ENCODE measurements at places on chromosomes 4 and X.

- no peak for DNase-seq
Observed at GRCh38 chr4:657338-657833, 16.7 kb downstream of the ATP5ME start.

DNA sequence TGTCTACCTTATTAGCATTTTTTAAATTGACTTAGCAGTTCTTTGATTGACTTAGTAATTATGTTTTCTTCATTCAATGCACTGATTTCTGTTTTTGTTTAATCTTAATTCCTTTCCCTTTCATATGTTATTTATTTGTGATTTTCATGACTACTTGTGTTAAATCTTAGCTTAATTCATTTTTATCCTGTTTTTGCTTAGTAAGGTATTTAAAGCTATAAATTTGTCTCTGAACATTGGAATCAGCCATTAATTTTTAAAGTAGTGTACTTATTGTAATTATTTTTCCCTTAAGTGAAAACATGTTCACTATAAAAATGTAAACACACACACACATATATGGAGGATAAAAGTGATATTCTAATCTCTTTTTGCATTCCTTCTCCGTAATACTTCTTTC lies 109.1 kb upstream of the DIPK2B start:
- DNase-seq = no peak

- DNase-seq = no peak
Observed at GRCh38 chrX:57772637-57773036, 92.6 kb upstream of the NLRP2B start.

- no peak for DNase-seq
Observed at GRCh38 chr4:78410676-78411075, 140.9 kb upstream of the ANXA3 start.

DNA sequence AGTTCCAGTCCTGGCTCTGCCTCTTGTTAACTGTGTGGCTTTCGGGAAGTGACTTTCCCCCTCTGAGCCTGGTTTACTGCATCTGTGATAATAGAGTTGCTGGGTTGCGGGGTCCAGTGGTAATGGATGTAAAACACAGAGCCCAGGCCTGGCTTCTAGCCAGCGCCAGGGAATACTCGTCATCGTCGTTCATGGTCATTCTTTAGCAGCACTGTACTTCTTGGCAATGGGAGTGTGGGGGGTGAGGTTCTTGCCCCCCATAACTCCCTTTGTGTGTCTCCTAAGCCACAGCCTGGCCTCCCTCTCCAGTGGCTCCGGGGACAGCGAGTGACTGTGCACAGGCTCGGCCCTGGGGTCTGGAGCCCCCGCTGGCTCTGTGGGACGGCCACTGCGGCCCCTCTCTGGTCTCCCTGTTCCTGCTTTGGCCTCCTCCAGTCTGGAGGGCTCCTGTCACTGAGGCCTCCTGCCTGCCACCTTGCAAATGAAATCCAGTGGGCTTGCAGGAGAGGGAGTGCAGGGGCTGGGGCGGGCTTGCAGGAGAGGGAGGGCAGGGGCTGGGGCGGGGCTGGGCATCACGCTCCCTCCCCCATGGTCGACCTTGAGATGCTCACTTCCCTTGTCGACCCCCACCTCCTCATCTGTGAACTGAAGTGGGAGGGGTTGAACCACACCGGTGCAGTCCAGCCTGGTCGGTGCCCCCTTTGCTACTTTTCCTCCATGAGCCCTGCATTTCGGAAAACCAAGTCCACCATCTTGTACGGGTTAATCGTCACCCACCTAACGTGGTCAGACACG lies 13.2 kb downstream of the PSAPL1 start:
- no peak for DNase-seq

DNA sequence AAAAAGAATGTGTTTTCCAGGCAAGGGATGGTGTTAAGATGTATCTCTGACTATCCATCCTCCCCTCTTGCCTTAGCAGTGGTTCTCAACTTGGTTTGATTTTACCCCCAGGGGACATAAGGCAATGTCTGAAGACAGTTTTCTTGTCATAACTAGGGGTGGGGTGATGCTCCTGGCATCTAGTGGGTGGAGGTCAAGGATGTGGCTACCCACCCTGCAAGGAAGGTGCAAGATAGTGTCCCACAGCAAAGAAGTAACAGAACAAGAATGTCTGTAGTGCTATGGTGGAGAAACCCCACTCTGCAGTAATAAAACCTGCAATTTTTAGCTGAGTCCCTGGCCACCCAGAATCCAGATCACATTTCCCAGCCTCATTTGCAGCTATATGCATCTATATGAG lies 81.2 kb upstream of the TBL1X start:
- DNase-seq = no peak

DNA sequence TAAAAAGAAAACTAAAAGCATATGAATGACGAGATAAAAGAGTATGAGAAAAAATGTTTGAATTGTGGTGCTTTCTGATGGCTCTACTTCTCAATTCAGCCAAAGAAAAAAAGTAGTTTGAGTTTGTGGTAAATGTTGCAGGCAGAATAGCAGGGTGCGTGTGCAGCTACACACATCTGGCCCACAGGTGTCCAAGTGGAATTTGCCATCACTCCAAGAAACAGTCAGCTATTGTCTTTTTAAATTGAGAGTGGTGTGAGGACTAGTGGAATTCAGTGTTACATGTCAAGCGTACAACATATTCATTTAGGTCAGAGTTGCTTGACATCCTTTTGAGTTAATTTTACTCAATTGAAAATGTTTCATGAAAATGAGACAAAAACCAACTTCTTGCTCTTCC lies 424.8 kb upstream of the MAD2L1 start:
- DNase-seq = no peak

DNA sequence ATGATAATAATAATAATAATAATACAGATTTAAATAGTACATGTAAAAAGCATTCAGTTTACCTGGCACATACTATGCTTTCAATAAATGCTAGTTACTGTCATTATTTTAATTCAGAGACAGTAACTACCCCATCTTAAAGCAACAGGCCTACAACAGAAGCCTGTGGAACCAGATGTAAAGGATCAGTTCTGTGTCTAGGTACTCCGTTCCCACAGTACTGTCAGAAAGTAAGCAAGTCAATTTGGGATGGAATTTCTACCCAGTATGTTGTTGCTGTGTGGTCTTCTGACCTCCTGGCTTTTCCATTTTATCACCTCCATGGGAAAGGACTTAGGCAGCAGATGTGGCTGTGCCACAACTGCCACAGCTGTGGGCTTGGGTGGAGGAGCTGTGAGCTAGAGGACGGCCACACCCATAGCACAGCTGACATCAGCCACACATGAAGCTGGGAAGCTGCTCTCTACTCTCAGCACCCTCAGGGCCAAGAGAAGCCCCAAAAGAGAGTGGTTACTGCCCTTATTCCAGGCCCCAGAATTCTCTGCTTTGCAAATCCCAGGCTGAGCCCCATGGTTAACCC lies 102.8 kb downstream of the CBR4 start:
- DNase-seq = no peak

DNA sequence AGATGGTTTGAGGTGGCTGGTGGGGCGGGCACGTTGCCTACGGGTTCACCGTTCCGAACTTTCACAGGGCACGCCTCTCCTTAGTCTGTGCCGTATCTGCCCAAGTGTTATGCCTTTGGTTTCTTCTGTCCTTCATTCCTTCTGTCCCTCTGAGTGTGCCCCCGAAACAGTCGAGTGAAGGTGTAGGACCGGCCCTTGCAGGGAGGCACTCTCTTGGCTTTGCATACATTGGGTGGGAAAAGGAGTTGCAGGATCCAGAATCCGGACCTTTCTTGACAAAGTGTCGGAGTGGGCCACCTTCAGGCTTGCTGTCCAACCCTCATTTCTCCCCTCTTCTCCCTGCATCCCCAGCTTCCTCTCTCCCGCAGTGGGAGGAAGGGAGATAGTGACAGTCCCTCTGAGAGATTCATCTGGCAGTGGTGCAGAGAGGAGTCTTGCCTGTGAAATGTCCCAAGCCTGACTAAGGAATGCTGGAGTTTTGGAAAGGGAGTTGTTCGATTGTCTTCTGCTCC lies 569 bp downstream of the ARFIP1 start:
- DNase-seq = peak; percentile 20

DNA sequence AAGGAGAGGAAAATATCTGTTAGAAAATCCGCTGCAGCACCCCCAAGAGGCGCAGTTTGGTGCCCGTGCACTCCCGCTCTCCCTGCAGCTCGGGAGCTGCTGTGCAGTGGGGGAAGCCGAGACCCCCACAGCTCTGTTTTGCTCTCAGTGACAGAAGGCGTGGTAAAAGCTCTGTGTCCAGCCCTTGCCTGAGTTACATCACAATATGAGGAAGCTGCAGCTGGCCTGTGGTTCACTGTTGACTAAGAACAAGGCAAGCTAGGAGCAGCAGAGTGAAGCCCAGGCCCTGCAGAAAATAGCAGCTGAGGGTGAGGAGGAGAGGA lies 88.5 kb upstream of the ADRA2C start:
- DNase-seq = peak; percentile 6

DNA sequence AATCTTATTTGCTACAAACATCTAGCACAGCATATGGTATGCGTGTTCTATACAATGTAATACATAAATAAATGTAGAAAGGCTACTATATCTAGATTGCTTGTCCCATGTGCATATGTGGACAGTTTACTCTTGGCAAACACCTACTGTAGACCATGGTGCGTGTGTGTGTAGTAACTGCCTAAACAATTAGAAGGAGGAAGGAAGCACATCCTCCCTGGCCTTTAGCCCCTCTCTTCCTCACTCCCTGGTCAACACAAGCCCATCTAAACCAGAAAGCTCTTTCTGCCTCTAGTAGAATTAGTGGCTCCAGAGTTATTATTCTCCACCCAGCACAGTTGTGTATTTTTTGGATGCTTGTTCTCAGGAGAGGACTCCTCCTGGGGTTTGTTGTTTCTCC lies 73.9 kb downstream of the KDR start:
- DNase-seq = no peak

DNA sequence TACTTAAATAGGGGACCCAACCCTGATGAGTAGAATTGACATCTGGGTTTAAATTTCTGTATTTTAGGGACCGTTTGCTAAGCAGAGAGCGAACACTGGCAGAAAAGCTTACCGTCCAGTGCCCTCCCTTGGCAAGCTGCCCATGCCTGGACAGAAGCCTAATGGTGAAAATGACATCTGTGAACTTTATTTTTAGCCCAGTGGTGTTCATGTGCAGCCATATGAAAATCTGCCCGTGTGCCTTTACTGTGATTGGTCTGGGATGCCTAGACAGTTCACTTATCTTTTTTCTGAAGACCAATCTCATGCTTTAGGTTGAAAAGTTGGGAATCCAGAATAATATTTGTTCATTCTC lies 1.1 kb downstream of the STBD1 start:
- DNase-seq = no peak

DNA sequence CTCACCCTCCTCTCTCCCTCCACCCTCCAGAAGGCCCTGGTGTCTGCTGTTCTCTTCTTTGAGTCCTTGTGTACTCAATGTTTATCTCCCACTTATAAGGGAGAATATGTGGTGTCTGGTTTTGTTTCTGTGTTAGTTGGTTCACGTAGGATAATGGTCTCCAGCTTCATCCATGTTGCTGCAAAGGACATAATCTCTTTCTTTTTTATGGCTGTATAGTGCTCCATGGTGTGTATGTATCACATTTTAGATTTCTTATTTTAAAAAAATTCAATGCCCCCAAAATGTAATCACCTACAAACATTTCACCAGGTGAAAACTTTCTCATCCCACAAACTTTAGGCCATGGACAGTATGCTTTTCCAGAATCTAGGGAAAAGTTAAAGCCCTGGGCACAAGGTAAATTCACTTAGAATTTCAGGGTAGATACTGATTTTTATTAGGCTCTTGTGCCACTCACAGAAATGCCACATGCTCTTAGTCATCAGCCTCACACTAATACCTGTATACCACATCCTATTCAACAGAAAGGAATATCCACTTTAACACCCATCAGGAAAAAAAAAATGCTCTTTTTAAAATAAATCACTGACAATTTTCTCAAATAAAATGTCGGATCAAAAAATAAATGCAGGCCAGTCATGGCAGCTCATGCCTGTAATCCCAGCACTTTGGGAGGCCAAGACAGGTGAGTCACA lies 104.8 kb upstream of the ENPP6 start:
- no peak for DNase-seq

GRCh38 chrX:135484641-135485289 lies 35.7 kb upstream of the INTS6L start:
- DNase-seq = peak; percentile 63

DNA sequence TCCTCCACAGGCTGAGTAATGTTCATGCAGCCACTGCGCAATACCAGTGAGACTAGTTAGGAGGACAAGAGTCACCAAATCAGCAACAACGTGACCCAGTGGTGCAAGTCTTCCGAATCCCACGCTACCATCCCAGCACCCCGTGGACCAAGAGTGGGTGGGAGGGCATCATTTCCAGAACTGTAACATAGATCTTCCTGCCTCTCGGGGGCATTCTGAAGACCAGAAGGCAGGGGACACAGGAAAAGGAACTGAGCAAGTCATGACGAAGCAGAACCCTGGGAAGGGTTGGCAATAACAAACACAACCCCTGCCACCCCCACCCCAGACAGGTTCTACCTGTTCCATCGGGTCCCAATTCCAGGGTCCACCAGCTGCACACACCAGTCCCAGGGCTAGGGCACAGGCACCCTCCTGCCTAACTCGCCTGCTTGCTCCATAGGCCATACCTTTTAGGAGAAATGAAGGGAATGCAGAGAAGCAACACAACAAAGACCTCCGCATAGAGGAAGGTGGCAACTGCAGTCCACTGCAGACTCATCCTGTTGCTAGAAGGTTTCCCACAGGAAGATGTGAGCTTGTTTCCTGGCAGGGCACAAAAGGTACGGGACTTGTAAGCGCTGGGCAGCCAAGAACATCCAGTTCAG lies 1.4 kb downstream of the BCAP31 start:
- peak; percentile 11 for DNase-seq

- DNase-seq = no peak
Observed at GRCh38 chrX:9144701-9145241, 110.8 kb upstream of the FAM9B start.

Measured in iris pigment epithelial cell (primary cell).